ELF-1 (cell line): ENCODE measurements at places on chromosomes 11 and 22.

GRCh38 chr11:67302571-67303131 is 679 bp upstream of the SSH3 start:
- DNase-seq: peak; percentile 84

DNA sequence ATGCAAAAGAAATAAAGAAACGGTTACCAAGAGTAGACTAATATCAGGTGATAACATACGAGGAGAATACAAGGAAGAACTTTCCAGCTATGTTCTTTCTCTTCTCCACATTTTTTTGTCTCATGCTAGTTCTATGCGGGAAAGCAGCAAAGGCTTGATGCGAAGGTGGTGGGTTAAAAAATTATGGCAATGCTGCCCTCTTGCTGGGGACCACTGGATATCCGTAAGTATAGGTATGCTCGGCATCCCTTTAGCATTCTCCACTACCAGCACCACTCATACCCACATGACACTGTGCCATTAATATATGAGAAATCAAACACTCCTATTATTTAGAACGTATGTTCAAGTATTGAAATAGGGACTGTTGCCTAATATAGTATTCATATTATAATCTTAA is 776.4 kb downstream of the LRRC4C start:
- no peak for DNase-seq

- no peak for DNase-seq
Observed at GRCh38 chr22:46931414-46931813, 169.0 kb downstream of the TBC1D22A start.

- DNase-seq: no peak
Observed at GRCh38 chr22:47307822-47308221, 545.4 kb downstream of the TBC1D22A start.

GRCh38 chr22:46054091-46055073 is 77.4 kb upstream of the WNT7B start:
- DNase-seq: no peak

- DNase-seq: no peak
Observed at GRCh38 chr11:45572354-45573123, 92.9 kb downstream of the CHST1 start.

DNA sequence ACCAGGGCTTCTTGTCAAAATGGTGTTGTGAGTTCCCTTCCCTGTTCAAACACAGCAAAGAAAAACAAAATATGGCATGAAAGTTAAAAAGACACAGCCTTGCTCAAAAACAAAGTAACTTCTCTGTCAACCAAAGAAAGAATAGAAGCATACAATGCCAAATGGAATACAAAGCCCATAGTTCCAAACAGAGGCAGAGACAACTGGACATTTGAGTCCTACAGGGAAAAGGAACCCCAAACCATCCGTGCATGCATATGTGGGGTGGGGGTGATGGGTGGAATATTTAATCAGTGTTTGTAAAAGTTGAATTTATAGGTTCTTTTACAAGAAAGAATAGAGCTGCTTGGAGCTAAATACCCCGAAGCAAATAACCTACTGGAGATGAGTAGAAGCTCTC is 218.7 kb downstream of the FAM76B start:
- no peak for DNase-seq

DNA sequence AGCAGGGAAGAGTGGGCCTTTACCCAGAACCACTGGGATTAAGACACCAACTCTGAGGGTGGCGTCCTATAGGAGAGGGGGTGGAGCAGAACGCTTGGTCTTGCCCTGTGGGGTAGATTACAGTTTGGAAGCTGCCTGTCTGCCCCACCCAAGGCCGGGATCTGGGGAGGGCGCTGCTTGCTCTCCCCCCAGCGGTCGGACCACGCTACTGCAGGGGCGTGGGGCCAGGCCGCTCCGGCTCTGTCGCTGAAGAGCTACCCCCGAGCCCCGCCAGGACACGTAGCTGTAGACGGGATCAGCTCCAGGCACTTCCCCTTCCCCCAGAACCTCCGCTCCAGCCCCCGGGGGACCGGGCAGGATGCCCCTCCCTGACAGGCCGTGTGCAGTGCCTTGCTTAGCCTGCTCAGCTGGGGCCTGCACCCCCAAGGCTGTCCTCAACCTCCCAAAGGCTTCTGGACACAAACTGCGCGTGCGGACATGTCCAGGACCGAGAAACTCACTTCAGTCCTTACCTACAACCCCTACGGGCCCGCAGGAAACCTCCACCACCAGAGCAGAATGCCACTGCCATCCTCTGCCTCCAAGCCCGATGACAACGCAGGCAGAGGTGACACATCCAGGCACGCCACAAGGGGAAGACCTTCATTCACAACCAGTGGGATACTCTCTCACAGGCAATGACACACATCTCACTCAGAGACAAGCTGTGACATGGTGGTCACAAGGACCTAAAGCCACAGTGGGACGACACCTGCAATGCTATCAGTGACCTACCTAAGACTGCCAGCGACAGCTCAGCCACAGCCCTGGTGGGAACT is 3.6 kb downstream of the AHNAK start:
- DNase-seq: peak; percentile 96

DNA sequence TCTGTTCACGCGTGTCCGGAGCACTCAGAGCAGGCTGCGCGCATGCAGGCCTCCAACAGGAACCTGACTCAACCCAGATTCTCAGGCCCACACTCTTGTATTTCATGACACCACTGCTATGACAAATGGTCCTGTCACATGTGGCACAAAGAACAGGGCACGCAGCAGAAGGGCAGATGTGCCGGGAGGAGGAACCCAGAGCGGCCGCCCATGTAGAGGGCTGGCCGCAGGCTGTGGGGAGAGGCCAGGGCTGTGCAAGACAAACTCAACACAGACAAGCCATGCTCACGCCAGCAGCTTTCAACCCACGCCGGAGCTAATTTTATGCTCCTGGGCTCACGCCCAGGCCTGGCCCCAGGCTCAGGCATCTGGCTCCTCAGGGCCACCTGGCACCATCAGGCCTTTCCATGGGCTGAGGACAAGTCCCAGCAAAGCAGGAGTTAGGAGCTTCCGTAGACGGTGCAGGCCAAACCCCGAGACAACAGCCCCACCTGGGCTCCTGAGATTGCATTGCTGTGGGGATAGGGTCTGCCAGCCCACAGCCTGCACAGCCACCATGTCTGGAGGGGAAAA is 40.0 kb downstream of the DUSP8 start:
- DNase-seq: no peak

DNA sequence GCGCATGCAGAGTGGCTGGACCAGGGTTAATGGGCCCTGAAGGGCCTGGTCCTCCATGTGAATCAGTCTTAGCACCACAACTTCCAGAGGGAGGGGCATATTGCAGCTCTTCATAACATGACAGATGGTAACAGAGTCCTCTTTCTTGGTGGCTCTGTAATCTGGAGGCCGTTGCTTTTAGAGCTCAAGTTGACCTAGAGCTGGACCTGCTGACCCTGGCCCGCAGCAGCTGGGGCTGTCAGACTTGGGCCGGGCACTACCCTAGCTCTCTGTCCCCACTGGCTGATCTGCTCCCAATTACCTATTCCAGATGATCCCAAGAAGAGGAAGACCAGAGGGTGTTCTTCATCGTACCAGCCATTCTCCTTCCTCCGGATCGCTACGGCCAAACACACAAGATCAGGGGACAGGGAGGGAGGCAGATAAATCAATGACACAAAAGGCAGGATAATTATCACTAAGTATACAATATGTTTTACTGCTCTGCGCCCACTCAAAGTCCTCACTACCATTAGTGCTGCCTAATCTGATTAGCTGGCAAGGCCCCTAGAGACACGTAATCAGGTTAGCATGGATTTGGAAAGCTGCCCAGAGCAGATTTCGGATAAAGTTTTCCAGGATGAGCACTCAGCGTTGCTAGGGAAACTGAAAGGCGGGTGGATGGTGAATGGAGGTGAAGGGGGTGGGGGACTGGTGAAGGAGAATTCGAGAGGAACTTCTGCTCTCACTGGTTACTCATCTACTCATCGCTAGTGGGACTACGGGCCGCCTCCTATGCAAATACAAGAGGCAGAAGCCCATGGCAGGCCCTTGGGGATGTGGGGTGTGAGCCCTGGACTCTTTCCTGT is 64.5 kb upstream of the PHOX2A start:
- DNase-seq: no peak

GRCh38 chr11:114738954-114739353 is 60.6 kb downstream of the NXPE2 start:
- DNase-seq: peak; percentile 38

GRCh38 chr11:1508986-1509385 is 22.4 kb upstream of the MOB2 start:
- DNase-seq: no peak

DNA sequence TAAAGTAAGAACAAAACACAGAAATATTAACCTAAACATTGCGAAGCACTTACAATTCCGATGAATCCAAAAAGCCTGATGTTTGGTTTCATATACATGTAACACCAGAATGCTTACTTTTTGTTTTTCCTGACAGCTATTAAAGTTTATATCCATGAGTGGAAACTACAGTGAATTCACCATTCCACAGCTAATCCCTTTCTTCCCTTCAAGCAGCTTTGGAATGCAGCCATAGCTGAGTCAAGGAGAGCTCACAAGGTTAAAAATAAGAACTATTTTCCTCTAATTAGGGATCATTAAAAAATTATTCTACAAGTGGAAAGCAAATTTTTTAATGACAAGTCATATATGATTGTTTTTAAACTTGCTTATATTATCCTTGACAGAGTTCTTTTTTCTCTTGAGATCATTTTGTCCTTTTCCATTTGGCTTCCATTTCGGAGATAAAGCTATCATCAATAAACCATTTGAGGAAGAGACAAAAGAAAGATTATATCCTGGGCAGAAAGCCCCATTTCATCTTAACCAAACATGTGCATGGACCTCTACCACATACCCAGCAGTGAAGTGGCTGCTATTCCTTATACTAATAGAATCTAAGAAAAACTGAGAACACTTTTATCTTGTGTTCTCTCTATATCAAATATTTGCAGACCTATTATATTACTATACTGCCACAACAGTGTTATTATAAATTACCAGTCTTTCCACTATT is 19.7 kb upstream of the FIBIN start:
- no peak for DNase-seq

DNA sequence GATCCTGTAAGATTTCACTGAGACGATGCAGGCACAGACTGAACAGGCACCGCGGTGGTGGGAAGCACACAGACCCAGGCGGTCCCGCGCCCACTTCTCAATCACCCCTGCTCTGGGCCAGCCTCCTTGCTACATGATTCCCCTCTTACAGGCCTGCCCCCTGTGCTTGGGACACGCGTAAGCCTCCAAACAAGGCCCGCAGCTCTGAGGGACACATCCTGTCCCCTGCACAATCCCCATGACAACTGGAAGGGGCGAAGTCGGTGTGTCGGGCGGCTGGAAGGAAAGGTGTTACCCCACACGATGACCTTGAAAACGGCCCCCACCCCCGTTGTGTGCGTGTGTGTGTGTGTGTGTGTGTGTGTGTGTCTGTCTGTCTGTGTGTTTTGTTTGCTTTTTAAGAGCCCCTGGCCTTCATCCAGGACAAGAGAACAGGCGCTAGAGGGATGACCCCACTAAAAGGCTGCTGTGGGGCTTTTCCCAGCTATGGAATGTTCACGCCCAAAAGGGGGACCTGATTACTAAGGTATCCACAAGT is 13.1 kb downstream of the CELSR1 start:
- no peak for DNase-seq

DNA sequence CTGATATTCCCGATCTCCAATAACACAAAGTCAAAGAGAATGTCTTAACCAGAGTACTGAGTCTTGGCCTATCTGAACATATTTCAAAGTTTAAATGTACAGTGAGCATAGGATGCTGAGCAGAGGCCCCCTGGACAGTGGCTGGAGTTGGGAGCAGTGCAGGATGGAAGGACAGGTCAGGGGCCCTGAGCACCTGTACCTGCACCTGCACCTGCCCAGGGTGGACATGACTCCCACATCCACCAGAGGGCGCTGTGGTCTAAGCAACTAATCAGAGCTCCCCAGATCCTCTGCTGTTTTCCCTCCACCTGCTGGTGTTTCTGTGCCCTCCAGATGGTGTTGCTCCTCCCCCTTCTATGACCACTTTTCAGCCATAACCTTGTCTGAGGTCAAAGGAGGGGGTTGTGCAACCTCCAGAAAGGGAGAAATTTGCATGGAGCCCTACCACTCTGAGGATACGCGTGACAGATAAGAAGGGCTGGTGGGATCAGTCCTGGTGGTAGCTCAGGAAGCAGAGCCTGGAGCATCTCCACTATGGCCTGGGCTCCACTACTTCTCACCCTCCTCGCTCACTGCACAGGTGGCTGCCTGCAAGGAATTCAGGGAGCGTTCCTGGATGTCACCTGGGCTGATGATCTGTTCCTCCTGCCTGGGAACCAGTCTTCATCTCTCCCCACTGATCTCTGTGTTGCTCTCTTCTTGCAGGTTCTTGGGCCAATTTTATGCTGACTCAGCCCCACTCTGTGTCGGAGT is 49.1 kb upstream of the VPREB1 start:
- peak; percentile 88 for DNase-seq

DNA sequence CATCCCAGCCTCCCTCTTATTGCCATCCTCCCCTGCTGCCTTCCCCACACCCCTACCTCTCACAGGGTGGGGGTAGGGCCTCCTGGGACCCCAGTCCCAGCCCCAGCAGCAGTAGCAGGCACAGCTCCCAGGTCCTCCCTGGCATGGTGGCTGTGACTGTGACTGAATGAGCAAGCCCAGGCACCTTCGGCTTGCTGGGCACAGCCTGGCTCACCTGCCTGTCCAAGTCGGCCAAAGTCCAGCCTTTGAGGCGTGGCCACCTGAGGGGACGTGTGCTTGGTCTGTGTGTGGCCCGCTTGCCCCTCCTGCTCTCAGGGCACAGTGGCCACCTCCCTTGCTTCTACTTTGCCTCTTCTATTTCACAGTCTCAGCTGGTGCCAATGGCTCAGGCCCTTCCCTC is at the start of gene TREH:
Gene TREH (minus strand): TSS at position 168 of the 400 bp plus-strand sequence. CDS start 23 bp downstream, at position 145.
- DNase-seq: no peak

DNA sequence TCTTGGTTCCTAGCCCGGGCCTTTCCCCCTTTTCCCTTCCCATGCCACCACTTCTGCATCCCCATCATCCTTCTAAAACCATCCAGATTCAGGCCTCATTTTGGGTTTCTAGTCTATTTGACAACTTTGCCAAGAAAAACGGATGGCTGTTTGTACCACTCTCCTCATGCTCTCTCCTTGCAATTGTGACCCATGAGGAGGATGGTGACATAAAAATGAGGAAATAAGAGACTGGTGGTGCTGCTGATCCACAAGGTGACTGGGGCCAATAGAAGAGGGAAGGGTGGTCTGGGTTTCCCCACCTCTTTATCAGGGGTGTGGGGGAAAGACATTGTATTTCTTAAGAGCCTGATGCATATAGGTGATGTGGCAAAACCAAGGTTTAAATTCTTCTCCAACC is 1.0 kb downstream of the MS4A4A start:
- DNase-seq: no peak

DNA sequence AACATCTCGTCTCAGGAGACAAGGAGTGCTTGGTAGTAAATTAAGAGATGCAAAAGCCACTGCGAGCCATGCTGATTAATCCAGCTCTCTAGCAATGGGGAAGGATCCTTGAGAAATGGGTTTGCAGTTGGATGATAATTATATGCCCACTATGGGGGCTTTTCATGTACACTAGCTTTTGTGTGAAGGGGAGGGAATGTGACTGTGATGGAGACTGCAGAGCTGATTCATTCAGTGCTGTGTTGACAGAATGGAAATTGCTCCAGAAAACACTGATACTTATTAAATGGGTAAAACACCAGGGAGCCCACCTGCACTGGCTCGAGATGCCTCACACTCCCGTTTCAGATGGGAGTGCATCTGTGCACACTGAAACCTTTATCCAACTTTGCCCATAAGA is 37.0 kb upstream of the KIRREL3 start:
- DNase-seq: no peak

- DNase-seq: no peak
Observed at GRCh38 chr22:30289980-30290313, 642 bp upstream of the CASTOR1 start.
